Neural crest cell (in vitro differentiated cells): ENCODE measurements at places on chromosomes 6 and 20. TPM values are rescaled to one million over a fixed set of nuclear protein-coding genes. Genes with fewer than 3 reads are reported as not detected.

Gene SPATA25
- total RNA-seq = 0.41 and 2.2 TPM in 2 replicates

Gene RTEL1
- total RNA-seq = 46.7 and 48.4 TPM in 2 replicates

Gene PCNA
- total RNA-seq = 314 and 316 TPM in 2 replicates

Gene PLA2G7
- 0.26 and 0.27 TPM in 2 replicates for total RNA-seq

Gene SIRPD
- not detected in 2 replicates for total RNA-seq

Gene DEFB124
- total RNA-seq = not detected in 2 replicates

Gene CEBPB
- 7.6 and 7.8 TPM in 2 replicates for total RNA-seq

DNA sequence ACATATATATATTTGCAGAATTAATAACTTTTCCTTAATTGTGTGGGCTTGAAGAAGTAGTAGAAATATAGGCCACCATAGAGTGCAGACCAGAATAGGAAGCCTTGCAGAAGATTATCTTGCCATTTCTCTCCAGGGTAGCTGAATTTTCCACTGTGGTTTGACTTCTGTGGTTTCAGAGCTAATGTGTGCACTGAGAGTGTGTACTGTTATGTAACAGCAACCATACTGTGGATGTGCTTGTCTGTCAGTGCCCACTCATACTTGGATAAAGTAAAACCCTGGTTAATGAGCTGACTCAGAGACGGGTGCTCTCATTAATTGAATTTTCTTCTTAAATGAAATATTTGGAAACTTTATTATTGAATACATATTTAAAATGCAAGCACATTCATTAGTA, 57.2 kb downstream of the CEP43 start:
- DNase-seq = no peak

DNA sequence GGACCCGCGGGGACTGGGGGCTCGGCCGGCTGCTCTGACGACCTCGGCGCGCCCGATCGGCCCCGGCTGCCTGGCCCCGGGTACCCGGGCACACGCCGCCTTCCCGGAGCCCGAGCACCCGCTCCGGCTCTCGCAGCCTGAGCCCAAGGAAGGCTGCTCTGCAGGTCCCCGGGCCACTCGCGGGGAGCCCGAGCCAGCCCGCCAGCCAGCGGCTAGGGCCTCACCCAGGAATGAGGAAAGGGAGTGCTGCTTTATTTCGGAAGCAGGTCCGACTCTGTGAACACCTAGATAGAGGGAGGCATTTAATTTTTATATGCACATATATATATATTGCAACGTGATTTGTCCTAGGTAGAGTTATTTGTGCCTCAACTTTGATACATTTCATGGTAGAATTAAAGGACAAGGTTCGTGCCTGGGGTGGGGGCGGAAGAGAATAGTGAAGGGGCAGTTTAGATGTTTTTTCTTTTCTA, 15.5 kb downstream of the FOXA2 start:
- no peak for DNase-seq

GRCh38 chr6:36290668-36291620, 21.1 kb downstream of the PNPLA1 start:
- no peak for DNase-seq

- DNase-seq = no peak
Measured at GRCh38 chr6:1765160-1765903, 155.6 kb downstream of the FOXC1 start.

GRCh38 chr6:136014454-136015437, 163.2 kb downstream of the PDE7B start:
- no peak for DNase-seq
